ENCODE measurements at places on chromosomes 3 and 15.

DNA sequence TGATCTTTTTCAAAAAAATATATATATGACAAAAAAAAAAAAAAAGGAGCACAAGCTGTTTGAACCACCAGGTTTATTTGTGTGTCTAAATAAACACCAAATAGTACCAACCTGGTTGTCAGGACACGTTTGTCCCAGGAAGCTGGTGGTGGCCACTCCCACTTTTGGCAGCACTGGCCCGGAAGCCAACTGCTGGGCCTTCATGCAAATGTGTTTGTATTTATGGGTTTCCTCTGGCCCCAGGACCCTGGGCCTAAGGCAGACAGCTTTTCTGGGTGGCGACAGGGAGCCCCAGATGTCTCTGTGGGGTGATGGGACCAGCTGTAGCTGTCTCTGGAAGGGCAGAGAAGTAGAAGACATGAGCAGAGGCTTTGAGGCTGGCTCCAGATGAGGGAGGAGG is 31.6 kb downstream of the PRKCD start:
- no peak for DNase-seq

GRCh38 chr3:72199530-72199929 is 414.6 kb upstream of the PROK2 start:
- DNase-seq: no peak

GRCh38 chr3:51962854-51963530 is 4.3 kb downstream of the PCBP4 start:
- no peak for DNase-seq

- DNase-seq: no peak
Observed at GRCh38 chr3:122421101-122421500, 5.2 kb upstream of the WDR5B start.

DNA sequence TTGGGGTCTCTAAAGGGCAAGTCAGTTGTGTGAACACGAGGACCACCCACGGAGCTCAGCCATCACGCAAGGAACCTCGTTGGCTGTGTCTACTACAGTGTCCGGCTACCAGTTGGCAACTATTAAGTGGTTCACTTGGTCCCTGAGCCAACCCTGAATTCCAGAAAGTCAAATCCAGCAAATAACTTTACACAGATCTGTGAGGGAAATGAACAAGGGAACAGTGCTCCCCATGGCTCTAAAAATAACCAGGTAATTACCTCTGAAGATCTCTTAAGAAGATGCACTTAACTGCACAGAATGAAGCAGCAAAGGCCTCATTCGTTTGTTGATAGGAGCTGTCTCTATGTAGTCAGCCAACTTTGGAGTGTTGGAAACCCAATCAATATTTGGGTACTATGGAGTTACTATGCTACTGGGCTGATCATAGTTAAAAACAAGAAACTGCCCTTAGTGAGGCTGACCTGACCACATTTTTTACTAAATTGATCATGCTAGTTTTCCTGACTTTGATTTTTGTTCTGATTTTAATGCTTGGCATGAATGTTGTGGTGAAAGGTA is 219.1 kb upstream of the LRIG1 start:
- no peak for DNase-seq

GRCh38 chr3:7025581-7026300 is 164.8 kb downstream of the GRM7 start:
- no peak for DNase-seq
